ENCODE measurements at places on chromosomes 3 and 15.

DNA sequence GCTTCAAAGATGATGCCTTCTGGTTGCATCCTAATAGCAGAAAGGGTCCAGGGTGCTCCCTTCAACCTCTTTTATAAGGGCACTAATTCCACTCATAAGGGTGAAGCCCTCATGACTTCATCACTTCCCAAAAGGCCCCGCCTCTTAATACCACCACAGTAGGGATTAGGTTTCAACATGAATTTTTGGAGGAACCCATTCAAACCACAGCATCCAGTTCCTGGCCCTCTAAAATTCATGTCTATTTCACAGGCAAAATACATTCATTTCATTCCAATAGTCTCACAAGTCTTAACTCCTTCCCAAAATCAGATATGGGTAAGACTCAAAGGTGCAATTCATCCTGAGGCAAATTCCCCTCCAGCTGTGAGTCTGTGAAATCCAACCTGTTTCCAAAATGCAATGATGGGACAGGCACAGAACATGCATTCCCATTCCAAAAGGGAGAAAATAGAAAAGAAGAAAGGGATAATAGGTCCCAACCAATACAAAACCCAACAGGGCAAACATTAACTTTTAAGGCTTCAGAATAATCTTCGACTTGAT, 124.0 kb downstream of the ATP1B3 start:
- no peak for DNase-seq

DNA sequence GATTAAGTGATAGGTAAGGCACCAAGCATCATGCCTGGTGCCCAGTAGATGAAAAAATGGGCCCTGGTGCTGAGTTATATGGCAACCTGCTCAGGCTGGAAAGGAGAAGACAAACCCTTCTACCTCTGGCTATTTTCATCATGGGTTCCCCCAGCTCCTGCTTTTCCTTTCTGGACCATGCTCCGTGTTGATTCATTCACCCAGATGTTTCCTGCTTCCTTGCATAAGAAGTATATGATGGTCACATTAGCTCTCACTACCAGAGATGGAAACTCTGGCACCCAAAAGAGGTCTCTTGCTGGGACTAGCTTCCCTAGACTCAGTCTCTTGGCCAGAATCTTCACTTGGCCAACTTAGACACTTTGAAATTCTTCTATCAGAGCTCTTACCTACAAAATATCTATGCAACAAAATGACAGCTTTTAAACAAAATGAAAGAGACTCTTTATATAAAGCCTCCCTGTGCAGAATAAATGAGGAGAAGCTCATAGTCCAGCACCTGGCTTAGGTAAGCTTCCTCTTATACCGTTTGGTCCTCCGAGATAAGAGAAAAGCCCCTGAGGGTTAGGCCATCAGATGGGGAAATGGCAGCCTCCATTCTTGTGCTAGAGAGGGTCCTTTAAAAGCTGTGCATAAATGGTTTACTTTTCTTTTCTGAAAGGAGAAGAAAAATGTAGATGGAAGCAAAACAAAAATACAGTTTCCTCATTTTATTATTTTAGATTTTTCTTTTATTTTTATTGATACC, 46.8 kb upstream of the MCF2L2 start:
- no peak for DNase-seq

DNA sequence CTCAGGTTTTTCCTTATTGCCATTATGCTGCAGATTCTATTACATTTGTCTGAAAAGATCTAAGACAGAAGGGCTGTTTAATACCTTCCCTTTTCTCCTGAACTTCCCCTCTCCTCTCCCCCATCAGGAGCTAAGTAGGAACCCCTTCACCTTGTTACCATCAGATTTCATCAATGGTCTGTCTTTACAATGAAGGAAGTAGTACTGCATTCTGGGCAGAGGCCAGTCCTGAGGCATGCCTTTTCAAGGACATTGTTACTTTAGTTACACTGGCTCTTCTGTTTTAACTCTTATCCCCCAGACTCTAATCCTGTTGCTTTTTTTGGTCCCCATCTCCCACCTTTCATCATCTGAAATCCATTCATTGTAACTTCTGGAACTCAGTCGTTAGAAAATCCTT, 8.1 kb downstream of the CTNNB1 start:
- DNase-seq, result no peak

DNA sequence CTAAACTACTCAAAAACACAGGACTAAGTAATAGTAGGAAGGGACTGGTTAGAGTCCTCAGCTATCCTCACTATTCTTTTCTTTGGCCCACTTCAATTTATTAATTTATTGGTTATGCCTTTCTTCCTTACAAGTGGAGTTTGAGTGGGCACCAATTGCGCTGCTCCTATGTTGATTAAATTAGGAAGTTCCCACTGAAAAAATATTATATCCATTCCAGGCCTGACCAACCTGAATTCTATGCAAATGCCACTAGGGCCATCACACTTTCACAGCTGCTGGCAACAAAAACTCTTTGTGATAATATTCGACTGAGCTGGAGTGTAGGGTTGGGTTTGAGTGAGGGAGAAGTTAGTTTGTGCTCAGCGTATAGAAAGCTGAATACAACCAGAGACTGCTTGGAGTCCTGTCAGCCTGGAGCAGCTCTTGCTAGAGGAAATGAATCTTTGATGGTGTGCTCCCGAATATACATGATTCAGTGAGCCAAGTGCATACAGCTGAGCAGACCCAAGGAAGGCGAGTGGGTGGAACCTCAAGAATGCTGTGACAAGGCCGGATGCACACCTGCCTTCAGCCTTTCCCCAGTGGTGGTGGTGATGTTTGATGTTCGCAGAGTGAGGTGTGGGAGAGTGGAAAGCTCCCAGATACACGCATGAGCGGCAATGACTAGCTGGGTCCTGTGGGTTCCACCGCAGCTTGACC, 1.5 kb downstream of the ARHGEF3 start:
- DNase-seq, result no peak

DNA sequence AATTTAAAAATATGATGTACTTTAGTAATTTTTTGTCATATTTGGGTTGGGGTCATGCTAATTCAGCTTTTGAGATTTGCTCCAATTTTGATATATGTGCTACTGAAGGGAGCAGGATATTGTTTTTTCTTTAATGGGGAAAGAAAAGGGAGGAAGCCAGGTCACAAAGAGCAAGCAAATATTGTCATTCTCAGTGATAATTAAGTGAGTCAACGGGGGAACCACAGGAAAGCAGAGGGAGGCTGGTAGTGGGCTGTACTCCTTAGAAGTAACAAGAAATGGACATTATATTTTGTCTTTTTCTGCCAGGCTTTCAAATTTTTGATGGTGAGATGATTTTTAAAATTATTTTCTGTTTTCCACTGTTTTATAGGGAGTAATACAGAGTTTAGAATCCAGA, 45.6 kb upstream of the NMD3 start:
- no peak for DNase-seq

- no peak for DNase-seq
Observed at GRCh38 chr15:98753726-98754656, 105.7 kb downstream of the IGF1R start.

GRCh38 chr3:10816019-10816862, at the start of gene SLC6A11:
SLC6A11 (plus strand) TSS chr3:10816228; CDS start chr3:10816266, 38 bp downstream.
- no peak for DNase-seq

GRCh38 chr3:187740421-187741399, 4.6 kb downstream of the BCL6 start:
- peak; percentile 51 for DNase-seq

- DNase-seq, result no peak
Observed at GRCh38 chr3:69385723-69386555, at the start of gene FRMD4B. FRMD4B (minus strand) TSS chr3:69386088; CDS start chr3:69385989, 99 bp downstream.

GRCh38 chr3:133575086-133575485, 1.6 kb downstream of the CDV3 start:
- no peak for DNase-seq

DNA sequence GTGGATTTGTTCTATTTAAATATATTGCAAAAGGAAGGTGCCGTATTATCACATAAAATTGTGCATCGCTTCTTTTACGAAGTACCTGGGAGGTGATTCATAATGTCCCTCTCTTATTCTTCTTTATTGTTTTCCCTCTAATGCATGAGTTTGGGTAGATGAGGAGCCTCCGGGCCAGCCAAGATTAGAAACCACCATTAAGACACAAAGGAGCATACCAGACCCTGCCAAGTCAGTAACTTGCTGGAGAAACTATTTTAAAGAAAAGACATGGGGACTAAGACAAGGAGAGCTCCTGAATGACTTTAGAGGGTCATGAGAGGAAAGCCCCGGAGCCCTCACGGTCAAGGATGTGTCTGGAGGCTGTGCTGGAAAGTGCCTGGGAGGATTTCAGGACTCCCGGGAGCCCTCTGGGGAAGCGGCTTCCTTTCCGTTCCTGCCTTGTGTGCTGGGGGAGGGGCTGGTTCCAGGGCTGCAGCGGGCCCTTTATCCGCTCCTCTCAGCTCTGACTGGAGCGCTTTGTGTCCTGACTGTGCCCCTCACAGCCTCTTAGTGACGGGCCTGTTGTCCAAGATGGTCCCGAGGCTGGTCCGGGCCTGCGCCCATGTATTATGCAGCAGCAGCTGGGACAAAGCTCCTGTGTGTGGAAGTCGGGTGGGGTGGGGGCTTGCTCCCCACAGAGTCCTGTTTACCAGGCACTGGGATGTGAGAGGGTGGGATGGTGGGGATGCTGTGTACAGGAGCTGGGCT, 35.7 kb downstream of the CORO2B start:
- DNase-seq, result no peak

GRCh38 chr3:57421336-57421735, 122.8 kb downstream of the DNAH12 start:
- DNase-seq, result no peak

DNA sequence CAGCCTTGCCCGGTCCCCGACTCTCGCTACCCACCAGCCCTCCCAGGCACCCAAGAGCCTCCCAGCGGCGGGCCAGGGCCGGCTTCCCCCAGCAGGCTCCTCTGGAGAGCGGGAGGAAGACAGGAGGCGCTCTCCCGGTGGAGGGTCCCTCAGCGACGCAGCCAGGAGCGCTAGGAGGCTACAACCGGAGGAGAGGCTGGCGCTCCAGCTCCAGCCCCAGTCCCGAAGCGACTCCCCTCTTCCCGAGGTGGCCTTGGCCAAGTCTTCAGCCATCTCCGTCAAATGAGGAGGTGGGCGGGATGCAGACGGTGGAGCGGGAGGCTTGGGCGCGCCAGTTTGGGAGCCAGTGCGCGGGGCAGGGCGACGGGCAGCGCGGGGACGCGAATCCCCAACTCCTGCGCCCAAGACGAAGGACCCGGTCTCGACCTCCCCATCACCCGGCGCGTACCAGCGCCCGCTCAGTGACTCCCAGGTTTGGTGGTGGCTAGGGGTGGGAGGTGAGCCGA, 722 bp downstream of the CHRNA3 start:
- DNase-seq, result peak; percentile 6

DNA sequence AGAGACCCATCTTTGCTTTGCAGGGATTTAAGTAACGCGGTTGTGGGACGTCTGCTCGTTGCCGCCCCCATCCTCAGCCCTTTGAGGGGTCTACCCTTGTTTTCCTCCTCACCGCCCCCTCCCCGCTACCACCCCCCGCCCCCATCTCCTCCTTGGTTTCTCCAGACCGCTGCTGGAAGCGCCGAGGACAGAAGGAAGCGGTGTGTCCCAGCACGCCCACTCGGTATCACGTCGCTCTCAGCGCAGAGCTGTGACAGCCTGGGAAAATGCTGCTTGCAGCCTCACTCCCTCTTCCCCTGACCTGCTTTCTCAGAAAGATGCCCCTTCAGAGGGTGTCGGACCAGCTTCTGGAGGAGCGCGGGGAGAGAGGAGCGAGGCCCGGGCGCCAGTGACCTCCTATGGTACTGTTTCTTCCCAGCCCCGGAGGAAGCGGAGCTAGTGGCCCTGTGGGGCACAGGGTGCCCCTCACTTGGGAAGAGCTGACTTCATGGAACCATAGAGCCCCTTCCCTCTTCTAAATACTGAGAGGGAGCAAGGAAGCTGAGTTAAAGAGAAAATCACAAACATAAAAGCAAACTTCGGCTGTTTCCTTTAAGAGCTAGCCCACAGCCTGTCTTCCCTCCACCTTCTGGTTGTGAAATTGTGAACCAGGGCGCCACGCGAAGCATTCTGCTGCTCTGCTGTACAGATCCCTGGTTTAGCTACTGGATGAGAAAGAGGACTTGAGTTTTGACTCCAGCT, 698 bp downstream of the IL1RAP start:
- DNase-seq, result no peak

GRCh38 chr15:55060836-55061235, 135.9 kb downstream of the RSL24D1 start:
- DNase-seq, result no peak

DNA sequence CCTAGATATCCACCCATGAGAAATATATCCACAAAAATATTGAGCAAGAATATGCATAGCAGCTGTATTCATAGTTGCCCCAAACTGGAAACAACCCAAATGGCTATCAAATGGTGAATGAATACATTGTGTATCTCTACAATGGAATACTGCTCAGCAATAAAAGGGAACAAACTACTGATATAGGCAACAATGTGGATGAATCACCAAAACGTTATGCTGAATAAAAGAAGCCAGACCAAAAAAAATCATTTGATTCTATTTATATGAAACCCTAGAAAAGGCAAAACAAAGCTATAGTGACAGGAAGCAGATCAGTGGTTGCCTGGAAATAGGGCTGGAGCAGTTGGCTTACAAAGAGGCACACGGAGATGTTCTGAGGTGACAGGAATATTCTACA, 15.5 kb upstream of the CMTM7 start:
- no peak for DNase-seq

- DNase-seq, result no peak
Observed at GRCh38 chr3:50660386-50660785, 14.3 kb upstream of the DOCK3 start.

GRCh38 chr15:63752075-63752684, 81.6 kb downstream of the HERC1 start:
- peak; percentile 32 for DNase-seq

DNA sequence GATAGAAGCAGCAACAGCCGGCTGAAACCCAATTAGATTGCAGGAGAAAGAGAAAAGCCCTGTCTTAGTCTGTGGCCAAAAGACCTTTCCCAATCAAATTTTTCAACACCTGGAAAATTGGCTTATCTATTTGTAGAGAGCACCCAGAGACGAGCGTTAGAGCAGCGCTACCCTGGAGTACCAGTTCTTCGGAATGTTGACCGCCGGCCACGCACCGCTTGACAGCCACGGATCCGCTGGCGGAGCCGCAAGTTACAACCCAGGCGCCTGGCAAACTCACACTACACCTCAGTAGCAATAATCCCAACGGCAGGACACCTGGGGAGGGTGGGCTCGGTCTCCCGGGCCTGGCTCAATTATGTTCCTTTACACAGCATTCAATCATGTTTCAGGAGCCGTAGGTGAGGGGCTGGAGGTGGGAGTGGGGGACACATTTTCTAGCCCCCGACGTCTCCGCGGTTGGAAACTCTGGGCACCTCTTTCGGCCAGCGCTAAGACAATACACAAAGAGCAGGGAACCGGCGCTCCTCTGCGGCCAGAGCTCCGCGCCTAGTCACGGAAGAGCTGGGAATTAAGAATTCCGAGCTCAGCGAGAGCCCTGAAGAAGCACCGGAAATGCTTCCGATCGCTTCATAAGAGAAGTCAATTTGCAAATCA, 1.2 kb downstream of the MB21D2 start:
- no peak for DNase-seq

DNA sequence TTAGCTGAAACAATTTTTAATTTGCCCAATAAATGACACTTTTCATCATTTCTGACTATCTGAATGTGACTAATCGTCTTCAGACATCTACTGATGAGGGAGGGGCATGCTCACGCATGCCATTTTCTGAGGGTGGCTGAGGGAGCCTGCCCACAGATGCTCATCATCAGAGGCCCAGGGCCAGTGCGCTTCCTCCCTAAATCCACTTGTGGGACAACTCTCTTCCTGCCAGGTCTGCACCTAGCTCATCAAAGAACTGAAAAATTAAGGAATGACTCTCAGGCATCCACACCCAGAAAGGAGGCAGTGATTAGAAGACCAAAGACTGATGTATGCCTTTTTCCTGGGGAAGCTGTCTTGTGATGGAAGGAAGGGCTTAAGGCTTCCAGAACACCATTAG, 22.8 kb downstream of the RTP3 start:
- DNase-seq, result no peak

GRCh38 chr15:30059771-30060170, 23.0 kb upstream of the GOLGA8J start:
- no peak for DNase-seq
